Stimulated activated CD8-positive, alpha-beta memory T cell treated with anti-CD3 and anti-CD28 coated beads, Interleukin-2, amount 100 ng/mL, for 1 hour (primary cell): ENCODE measurements at places on chromosomes 4 and X.

DNA sequence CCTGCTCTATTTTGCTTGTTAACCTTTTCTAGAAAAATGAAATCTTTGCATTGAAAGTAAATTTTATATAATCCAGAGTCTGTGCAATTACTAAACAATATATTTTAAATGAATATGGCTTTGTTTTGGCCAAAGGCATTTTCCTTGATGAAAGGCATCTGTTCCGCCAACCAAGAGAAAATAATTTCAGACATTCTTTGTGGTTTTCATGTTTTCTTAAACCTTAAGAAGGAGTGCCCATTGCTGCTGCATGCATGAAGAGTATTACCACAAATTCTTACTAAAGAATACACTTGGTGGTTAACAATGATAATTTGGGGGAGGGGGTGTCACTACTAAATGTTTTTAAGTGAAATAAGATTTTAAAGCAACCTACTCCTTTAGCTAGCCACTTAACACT lies 2.7 kb upstream of the PDGFC start:
- DNase-seq: no peak

DNA sequence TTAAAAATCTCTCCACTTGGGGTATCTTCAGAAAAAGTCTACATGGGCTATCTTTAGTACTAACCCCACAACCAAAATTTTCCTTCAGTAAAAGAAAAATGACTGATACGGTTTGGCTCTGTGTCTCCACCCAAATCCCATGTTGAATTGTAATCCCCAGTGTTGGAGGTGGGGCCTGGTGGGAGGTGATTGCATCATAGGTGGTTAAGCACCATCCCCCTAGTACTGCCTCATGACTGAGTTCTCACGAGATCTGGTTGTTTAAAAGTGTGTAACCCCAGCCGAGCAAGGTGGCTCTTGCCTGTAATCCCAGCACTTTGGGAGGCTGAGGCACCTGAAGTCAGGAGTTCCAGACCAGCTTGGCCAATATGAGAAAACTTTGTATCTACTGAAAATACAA lies 66.8 kb downstream of the USP46 start:
- no peak for DNase-seq

- no peak for DNase-seq
Measured at GRCh38 chr4:7549866-7550265, 115.1 kb upstream of the PSAPL1 start.

DNA sequence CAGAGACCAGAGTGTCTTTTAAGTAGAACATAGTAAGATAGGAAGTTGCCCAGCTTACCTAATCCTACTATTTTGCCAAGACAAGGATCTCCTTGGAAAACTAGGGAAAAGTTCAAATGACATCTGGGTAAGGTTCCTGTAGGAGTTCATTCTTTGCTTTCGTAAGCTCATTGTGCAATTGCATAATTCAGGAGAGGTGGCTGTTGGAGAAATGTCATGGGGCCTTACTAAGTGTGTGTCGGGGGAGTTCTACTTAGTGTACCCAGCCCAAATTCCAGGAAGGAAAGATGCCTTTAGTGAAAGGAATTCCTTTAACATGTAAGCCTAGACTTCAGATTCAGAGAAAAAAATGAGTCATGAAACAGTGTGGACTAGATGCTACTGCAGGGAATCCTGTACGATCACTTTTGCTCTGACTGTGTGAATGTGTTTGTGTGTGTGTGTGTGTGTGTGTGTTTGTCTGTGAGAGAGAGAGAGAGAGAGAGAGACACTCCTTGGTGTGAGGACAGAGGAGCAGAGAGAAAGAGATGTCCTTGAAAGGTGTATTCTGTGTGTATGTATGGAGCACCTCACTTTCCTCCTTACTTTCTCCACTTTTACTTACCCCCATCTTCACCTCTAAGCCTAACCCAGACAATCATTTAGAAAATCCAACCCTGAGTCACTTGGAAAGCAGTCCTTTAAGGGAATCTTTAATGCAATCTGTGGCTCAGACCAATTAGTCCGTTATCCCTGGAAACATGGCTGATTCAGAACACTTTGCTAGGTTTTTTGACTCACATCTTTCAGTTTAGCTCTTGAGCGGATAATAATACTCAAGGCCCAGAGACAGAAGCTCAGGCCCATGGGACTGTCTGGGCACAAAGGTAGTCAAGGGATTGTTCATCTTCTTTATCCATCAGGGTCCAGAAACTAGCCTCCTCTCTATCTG lies 114.5 kb upstream of the ACSL4 start:
- DNase-seq: no peak

GRCh38 chrX:72545990-72546389 lies 26.7 kb downstream of the HDAC8 start:
- DNase-seq: no peak

DNA sequence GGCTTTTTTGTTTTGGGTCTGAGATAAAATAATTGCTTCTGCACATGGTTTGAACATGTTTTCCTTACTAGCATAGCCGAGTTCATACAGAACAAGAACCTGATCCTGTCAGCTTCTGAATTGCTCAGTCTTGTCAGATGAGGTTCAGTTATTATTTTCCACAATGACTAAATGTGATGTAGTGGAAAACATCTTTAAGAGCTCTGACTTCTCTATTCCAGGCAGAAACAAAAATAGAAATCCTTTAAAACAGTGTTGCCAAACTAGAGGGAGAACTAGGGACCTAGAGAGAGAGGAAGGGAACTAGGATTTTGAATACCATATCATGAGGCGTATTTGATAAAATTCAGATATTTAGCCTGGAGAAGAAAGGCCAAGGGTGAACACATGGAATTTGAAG lies 2.0 kb downstream of the ATP6AP2 start:
- no peak for DNase-seq

- no peak for DNase-seq
Measured at GRCh38 chr4:186068581-186069348, at the start of gene TLR3. TLR3 (plus strand) TSS chr4:186069156; CDS start chr4:186076620, 7,464 bp downstream.

DNA sequence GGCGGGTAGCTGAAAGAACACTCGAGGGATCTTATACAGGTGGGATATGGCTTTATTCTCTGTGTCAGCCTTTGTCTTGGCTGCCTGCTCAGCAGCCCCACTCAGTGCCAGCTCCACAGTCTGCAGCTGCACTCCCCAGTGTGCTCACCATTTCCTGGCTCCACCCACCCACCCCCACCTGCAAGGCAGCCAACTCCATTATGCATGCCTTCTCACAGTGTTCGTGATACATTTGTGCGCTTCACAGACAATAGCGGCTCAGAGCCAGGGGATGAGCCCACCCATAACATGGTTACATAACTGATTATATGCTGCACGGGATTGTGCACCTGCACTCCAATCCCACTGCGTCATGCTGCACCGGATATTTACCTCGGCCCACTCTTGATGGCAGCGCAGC lies 8.8 kb upstream of the TMEM128 start:
- no peak for DNase-seq

DNA sequence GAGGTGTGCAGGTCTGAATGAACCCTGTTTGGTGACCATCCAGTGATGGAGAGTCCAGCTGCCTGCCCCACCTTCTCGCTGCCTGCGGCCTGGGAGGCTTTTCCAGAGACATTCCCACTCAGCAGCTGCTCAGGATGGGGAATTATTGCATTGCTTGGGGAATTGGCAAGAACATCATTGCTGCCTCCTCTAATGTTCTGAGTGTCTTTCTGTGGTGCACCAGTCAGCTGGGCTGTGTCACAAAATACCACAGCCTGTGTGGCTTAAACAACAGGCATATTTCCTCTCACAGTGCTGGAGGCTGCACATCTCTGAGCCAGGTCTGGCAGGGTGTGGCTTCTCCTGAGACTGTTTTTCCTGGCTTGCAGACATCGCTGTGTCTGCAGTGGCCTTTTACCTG lies 86.8 kb upstream of the AFAP1 start:
- no peak for DNase-seq

GRCh38 chr4:185740471-185740873 lies 71.5 kb downstream of the SORBS2 start:
- DNase-seq: no peak

- DNase-seq: no peak
Measured at GRCh38 chr4:114178392-114178791, 198.9 kb upstream of the ARSJ start.

GRCh38 chr4:6751611-6752485 lies 30.7 kb upstream of the KIAA0232 start:
- no peak for DNase-seq

DNA sequence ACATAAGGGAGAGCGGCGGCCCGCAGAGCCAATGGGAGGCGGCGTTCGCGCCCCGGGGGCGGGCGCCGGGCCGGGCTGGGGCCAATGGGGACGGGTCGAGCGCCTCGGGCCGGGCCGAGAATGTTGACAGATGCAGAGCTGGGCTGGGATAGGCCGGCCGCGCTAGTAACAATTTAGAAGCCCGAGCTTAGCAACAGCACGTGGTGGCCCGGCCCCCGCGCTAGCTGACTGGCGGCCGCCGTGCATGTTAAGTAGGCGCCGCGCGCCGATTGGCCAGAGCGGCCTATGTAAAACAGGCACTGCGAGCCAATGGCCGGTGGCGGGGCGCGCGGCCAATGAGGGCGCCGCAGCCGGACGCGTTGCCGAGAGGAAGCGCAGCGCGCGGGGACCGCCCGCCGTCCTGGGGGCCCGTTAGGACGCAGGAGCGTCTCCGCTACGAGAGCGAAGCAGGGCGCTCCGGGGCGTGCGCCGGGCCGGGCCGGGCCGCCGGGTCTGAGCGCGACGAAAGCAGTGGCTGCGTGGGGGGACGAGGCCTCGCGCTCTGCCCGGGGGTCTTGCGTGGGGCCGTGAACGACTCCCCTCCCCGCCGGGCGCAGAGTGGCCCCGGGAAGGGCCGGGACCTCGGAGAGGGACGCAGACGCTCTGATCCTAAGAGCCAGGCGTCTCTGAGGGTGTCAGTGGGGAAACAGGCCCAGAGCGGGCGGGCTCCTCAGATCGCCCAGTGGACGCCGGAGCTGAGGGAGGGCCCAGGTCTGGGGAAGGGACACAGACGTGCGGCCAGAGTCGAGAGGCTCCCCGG lies 435 bp upstream of the MXD4 start:
- peak; percentile 95 for DNase-seq
